Inflammatory macrophage treated with lipopolysaccharide for 4 hours (primary cell): ENCODE measurements at places on chromosomes 5 and 9.
A peak's percentile ranks its signal among the peaks of the same experiment; 100 is the strongest.

- DNase-seq = no peak
Measured at GRCh38 chr5:7960142-7960541, 91.2 kb downstream of the MTRR start.

DNA sequence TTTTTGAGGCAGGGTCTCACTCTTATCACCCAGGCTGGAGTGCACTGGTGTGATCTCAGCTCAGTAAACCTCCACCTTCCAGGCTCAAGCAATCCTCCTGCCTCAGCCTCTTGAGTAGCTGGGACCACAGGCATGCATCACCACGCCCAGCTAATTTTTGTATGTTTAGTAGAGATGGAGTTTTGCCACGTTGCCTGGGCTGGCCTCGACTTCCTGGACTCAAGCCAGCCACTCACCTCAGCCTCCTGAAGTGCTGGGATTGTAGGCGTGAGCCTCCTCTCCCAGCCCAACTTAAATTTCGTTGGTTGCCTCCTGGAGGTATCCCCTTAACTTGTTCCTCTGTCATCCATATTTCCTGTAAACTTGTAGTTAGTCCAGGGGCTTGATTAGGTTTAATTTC lies 47.2 kb downstream of the RAB24 start:
- no peak for DNase-seq

DNA sequence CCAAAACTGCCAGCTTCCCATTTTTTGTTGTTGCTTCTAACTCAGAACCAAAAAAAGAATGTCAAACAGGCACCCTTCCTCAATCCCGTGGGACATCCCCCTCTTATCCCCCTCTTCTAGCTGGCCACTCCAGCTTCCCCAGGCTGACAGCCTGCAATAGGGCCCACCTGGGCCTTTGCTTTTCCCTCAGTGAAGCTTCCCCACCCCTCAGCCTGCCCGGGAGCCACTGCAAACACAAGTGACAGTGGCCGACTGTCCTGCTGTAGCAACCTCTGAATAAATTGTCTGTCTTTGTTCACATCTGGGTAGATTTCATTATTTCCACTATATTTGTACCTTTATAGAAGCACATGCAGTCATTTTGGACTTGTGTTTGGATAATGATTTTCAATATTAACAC lies 245.3 kb downstream of the GADD45G start:
- DNase-seq = no peak

- DNase-seq = peak; percentile 48
Measured at GRCh38 chr9:114861922-114862605, 56.2 kb upstream of the TNFSF15 start.

DNA sequence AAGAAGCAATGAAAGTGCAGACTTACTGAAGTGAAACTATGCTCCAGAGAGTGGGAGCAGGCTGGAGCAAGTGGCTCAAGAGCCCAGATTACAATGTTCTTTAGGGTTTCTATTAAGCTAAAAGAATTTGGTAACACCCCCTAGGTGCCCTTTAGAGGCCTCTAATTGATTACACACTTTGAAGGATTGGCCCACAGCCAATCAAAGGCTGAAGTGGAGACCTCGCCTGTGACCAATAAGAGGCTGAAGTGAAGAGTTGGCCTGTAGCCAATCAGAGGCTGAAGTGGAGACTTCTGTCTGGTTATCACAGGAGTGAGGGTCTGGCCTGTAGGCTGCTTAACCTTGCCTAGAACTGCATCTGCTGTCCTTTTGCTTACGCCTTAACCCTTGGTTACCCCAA lies 46.7 kb upstream of the SPATA31C2 start:
- DNase-seq = peak; percentile 26

DNA sequence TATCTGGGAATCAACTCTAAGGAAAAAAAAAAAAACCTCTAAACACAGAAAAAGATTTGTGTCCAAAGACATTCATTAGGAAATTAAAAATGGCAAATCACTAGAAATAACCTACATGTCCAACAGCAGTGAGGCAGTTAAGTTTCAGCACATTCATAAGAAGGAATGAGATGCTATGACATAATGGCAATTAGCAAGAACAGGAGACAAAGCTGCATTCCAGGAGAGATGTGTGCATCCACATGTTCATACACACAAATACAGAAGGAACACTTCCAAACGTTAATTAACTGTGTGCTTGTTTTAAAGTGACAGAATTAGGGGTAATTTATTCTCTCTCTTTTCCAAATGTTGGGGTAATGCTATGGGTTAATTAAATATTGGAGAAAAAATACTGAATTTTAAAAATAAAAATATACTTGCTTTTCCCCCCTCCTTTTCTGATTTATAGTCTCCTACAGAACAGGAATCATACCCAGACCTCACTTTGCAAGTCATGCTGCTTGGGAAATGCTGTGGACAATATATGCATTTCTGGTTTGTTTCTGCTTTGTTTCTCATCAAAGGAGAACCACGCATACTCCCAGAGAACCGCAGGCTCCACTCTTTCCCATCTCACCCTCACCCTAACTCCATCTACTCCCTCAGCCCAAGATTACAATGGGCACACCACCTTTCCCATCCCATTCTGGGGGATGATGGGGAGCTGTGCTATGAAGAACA lies 114.1 kb downstream of the CDK5RAP2 start:
- no peak for DNase-seq

DNA sequence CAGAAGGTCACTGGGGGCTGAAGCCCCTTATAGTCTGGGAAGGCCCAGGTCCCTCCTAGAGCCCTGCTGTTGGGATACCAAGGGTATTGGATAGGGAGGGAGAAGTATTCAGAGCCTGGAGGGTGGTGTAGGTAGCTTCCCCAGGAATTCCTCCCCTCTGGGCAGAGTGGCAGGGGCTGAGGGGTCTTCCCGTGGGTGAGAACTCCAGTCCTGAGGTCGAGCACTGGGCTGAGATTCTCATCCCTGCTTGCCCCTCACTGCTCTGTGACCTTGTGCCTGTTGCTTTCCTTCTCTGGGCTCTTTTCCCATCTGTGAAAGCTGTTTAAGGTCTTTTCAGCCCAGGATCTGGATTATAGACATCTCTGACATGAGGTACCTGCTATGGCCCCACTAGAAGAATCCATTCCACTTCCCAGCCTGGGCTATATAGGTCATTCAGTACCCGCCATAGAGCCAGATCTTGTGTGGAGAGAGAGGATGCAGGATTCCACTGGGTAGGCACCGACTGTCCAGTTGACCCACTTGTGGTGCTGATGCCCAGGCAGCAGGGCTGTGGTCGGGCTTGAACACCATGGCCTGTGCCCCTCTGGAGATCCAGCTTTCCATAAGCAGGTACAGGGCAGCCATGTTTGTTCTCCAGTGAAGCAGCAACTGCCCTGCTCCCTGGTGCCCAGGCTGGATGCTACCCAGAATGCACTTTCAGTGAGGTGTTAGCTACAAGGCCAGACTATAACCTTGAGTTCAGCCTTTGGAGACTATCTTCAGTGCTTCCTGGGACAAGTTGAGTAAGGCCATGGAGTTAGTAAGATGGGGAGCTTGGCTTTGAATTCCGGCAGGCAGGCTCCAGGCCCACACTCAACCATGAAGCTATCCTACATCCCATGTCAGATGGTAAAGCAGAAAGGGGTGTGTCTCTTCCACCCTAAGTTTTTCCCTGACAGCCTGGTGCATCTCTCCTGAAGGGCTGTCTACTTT lies 60.1 kb downstream of the AMBP start:
- DNase-seq = no peak

- DNase-seq = peak; percentile 87
Measured at GRCh38 chr9:132216861-132217619, 55.2 kb downstream of the NTNG2 start.

GRCh38 chr5:119313197-119313596 lies 42.6 kb upstream of the TNFAIP8 start:
- no peak for DNase-seq

DNA sequence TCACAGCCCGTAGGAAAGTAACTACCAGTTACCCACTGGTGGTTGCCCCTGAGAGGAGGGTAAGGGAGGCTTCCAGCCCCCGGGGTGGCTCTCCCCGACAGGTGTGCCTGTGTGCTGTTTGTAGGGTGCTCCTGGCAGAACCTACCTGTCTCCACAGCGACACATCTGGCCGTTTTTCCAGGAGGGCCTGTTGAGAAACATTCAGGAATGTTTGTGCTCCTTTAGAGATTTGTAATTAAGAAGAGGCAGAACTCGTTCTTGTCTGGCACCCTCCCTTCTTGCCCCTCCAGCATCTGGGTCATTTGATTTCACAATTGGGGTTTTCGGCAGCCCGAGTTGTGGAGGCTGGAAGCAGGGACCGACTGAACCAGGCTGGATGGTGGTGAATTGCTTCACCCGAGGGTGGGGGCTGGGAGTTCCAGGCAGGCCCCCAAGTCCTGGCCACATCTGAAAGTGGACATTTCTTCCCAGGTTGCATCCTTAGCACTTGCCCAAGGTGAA lies 74.2 kb downstream of the WWC1 start:
- no peak for DNase-seq

GRCh38 chr9:73548201-73548600 lies 396.5 kb downstream of the ANXA1 start:
- no peak for DNase-seq
